ENCODE measurements at places on chromosomes 1 and 21.

DNA sequence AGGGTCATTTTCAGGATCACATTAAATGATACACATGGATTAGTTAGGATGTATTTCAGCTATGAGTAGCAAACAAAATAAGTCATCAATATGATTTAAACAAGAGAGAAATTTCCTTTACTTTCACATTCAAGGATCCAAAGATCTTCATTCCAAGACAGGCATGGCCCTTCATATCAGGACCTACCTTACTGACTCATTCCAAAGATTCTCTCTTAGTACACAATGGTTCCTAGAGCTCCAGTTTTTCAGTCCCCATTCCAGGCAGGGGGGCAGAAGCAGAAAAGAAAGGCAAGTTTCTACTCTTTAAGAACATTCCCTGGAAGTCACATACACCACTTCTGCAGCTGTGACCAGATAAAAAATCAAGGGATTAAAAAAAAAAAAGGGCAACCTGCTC is 23.7 kb downstream of the RGS2 start:
- DNase-seq = no peak

- peak; percentile 23 for DNase-seq
These were observed 19.9 kb downstream of the DSTYK start for GRCh38 chr1:205191622-205192021.

GRCh38 chr1:205309741-205310140 is 11.8 kb downstream of the NUAK2 start:
- DNase-seq = no peak

- no peak for DNase-seq
These were observed 1347.0 kb upstream of the ADGRL2 start for GRCh38 chr1:80453775-80454174.

- no peak for DNase-seq
These were observed 148.9 kb upstream of the ZNF648 start for GRCh38 chr1:182210417-182210816.

GRCh38 chr1:210857146-210857663 is 276.7 kb downstream of the KCNH1 start:
- no peak for DNase-seq

DNA sequence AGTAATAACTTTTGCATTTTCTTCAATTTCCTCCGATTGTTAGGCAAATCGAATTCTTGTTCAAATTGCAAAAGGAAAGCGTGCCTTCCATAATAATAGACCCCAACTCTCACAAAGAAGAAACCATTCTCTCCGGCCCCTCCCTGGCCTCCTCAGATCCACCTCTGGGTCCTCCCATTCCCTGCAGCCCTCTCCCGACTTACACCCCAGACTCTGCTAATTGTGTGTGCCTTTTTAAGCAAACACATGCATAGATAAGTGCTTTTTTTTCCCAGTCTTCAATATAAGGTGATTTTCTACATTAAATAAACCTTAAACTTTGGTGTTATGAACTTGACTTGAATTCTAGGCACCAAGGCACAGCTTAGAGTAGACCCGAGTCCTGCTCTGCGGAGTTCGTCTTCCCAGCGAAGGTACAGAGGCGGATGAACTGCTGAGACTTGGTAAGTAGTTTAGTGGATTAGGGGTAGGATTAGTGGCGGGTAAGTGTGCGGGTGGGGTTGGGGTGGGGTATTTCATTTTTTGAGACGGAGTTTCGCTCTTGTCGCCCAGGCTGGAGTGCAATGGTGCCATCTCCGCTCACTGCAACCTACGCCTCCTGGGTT is 1.5 kb downstream of the L1TD1 start:
- DNase-seq = no peak
